ENCODE measurements at places on chromosomes 5 and 9.

DNA sequence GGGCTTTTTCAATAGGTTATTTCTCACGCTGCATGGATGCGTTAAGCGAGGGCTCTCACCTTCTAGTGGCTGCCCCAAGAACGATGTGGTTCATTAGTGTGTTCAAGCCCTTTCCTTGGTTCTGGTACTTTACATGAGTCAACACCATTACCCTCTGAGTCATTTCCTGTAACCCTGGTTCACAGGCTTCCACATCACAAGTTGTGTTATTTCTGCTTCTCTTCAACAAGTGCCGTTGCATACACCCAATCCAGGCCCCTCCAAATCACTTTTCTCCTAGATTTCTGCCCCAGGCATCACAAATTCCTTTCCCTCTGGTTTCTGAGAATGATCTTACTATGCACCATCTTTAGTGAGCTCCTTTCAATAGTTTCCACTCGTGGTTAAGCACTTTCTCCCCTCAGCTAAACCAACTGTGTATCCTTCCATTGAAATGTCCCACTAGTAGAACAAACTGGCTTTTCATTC, 69.5 kb upstream of the RAD23B start:
- peak; percentile 85 for DNase-seq

- no peak for DNase-seq
Observed at GRCh38 chr9:94668418-94668927, 29.2 kb upstream of the FBP1 start.

DNA sequence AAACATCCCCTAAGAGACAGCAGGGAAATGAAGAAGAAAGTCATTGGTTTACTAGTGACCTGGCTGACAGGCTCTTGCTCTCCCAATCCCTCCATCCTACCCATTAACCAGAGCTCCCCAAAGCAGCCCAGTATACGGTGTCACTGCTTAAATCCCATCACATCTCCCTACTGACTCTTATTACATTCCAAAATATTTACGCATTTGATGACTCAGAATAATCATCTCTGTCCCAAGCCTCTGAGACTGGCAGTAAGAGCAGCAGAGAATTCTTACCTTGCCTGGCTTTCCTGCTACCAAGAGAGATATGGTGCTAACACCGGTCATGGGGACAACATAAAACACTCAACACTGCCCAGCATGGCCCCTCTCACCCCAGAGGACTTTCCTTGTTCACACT, 20.2 kb upstream of the WHRN start:
- peak; percentile 69 for DNase-seq

DNA sequence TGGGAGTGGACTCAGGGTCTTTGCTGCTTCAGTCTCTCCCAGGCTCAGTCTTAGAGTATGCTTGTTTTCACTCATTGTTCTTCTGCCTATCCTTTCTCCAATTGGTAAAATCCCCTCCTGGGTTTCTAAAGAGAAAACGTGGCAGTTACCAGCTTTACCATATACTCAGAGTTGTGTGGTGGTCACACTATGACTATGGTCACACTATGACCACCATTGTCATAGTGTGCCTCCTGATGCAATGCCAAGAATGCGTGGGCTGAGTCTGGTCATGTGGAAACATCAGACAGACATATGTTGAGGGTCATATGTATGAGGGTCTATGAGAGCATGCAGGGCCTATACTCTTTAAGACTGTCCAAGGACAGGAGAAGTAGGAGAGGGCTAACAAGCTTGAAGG, 326.5 kb upstream of the PRR16 start:
- no peak for DNase-seq

- no peak for DNase-seq
Observed at GRCh38 chr5:18546591-18546990, 912.3 kb downstream of the TAF11L14 start.

GRCh38 chr9:73741316-73741715, 589.7 kb downstream of the ANXA1 start:
- DNase-seq, result no peak

- no peak for DNase-seq
Observed at GRCh38 chr9:16422114-16422513, 448.4 kb downstream of the BNC2 start.

DNA sequence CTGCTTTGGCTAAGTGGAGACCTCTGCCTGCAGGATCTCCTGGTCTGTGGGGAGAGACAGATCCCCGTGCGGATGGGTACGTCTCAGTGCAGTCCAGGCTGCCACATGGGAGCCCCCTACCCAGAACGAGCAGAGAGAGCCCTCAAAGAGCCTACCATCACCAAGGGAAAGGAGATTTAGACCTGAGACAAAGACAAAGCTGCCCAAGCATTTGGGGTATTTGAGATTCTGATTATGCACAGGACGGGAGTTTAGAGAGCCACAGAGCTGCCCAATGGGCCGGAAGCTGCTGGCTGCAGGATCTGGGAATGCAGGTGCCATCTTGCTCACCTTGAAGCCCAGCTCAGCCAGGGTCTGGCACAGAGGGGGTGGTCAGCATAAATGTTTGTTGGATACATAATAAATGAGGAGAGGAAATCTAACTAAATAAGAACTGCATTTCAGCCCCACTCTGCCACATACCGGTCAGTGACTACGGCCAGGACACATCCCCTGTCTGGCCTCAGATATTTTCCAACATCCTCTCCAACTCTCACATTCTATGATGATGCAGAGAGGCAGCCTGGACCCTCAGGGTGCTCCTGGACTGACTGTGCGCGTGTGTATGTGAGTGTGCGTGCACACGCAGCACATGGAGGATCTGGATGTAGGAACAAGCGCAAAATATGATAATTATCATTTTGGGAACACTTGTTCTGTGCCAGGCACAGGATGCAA, 157.8 kb downstream of the FGF18 start:
- DNase-seq, result no peak

DNA sequence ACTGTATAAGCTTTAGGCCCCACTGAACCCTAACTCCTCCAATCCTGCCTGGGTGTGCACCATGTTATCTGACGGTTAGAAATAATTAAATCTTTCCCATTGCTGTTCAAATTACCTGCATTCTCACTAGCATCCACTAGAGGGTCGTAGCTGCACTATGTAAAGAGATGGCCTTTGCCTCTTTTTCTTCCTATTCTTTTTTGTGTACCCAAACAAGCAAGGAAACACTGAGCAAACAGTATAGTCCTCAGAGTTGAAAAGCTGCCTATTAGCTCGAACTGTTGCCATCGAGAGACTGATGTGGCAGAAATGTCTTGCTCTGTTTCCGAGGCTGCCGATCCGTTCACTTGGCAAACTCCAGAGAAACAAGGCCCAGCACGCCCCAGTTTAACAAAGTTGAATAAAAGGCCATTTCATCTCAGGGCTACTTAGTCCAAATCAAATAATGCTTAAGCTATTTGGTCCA, 163.8 kb upstream of the TRPM3 start:
- DNase-seq, result peak; percentile 53

Measured in LHCN-M2 (cell line).